H4 (cell line): ENCODE measurements at places on chromosomes 1 and 21.
A peak's percentile ranks its signal among the peaks of the same experiment; 100 is the strongest.

- no peak for DNase-seq
Observed at GRCh38 chr1:52268372-52268771, 97.6 kb downstream of the CC2D1B start.

- DNase-seq: no peak
Observed at GRCh38 chr1:2148691-2149090, 45.9 kb downstream of the FAAP20 start.

DNA sequence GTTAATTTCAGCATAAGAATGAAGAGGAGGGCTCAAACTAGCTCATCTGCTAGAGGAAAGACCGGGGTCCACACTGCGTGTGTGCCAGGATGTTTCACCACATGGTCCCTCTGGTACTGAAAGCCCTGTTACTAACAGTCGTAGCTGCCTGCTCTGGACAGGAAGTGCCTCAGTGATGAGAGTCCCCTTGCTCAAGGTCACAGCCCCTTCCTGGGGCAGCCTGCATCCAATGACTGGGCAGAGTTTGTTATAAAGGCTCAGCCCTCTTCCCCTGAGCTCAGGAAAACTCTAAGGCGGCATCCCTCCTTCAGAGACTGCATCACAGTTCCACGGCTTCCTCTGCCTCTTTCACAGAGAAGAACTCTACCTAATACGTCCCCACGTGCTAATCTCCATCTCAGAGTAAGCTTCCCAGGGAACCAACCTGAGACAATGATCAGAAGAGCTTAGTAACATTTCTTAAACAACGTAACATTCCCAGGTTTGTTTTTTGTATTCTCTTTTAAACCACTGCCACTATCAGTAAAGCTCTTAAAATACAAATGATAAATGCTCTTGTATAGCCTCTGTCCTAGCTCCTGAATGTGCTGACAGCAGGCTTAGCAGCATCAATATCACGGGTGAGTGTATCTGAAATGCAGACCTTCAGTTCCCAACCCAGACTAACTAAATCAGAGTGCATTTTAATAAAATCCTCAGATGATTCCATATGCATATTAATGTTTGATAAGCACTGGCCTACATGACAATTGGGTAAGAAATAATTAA lies 38.0 kb upstream of the ATP1A1 start:
- DNase-seq: no peak

DNA sequence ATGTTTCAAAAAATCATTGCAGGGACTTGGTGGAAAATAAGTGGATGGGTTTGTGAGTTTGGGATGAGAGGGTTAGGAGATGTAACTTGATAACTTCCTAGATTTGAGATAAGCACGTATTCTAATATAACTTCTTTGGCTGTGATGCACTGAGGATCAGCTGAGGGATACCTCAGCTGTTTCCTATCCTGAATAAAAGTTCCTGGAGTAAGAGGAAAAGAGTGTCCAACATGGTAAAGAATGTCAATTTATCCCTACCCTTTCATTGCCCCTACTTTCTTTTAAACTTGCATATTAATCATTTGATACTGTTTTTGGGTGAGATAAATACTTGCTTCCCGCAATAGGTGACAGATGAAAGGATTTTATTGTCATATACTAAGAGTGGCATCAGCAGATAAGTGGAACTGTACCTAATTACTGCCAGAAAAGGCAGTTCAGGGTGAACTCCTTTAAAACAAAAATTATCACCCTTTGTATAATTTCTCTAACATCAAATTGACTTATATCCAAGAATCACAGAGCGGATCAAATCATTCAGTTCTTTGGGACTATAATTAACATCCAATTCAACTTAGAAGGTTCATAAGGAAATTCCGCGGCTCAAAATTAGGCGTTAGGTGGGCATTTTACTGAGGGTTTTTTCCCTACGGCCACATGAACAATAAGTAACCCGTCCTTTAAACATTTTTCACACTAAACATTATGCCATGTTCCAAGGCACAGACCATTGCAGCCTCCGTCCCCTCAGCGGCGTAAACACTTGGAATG lies 1.4 kb upstream of the SUCO start:
- DNase-seq: no peak

GRCh38 chr1:224737353-224737727 lies 121.2 kb downstream of the CNIH3 start:
- DNase-seq: no peak

GRCh38 chr1:207077470-207078377 lies 10.9 kb upstream of the C4BPB start:
- DNase-seq: peak; percentile 65

DNA sequence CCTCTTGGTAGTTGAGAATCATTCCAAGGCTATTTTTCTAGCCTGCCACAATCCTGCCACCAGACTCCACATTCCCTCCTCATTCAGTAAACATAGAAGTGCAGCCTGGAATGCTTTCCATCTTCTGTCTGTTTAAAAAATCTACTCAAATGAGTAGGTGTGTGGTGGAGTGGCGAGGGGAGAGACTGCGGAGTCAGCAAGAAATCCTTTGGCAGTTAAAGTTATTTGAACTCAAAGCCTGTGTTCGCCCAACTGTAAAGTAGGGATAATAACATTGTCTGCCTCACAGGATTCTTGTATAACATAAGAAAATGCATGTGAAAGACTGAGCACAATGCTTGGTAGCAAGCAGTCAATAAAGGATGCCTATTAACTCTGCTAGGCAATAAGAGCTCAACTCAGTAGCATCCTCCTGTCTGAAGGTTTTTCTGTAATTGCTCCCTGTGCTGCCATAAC lies 22.2 kb upstream of the DPT start:
- DNase-seq: peak; percentile 67

DNA sequence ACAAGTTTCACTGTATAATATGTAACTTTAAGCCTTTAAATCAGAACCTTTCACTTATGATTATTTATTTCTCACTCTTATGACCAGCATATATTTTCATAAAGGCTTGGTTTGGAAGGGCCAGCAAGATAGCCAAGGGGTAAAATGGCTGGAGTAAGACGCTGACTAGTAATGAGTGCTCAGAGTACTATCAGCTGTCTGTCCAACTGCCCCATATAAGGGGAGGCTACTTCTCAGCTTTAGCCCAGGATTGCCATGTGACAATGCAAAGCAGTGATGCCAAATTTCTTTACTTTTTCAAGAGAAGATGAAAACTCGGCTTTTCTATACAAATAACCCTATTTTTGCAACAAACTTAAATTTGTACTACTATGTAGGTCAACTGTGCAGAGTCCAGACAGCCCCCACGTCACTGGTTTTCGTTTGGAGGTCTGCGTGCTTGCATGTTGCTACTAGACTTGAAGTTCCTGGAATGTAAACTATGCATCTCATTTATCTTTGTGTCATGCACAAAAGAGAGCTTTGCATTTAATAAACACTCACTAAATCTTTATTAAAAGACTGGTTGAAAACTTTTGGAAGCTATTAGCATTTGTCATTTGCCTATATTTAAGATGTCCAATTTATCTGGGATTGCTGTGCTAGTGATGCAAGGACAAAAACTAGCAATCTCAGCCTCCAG lies 110.4 kb downstream of the TNFSF18 start:
- no peak for DNase-seq

DNA sequence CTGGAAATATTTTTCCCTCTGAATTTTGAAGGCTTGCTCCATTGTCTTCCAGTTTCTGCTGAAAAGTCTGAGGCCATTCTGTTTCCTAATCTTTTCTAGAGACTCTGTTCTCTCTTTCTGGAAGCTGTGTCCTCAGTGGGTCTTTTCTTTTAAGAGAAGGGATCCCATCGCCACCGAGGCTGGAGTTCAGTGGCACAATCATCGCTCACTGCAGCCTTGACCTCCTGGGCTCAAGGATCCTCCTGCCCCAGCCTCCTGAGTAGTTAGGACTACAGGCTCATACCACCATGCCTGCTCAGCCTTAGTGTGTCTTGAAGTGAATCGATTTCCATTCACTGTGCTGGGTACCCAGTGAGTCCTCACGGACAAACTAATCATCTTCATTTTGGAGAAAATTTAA lies 9.6 kb upstream of the LRP8 start:
- no peak for DNase-seq

DNA sequence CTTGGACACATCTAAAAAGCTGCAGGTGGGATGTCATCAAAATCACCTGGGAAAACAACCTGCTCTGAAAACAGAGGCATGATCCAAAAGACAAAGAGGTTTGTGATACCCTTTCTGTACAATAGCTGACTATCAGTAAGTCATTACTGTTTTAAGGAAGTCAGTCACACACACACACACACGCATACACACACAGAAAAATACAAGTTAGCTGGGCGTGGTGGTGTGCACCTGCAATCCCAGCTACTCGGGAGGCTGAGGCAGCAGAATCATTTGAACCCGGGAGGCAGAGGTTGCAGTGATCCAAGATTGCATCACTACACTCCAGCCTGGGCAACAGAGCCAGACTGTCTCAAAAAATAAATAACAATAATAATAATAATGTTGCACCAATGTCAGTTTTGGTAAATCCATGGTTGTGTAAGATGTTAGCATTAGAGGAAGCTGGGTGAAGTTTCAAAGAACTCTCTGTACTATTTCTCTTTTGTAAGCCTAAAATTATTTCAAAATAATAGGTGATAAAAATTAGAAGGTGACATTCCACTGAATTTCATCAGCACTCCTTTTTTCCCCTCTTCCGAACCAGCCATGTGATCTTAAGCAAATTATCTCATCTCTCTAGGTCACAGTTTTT lies 9.9 kb upstream of the HLCS start:
- no peak for DNase-seq

DNA sequence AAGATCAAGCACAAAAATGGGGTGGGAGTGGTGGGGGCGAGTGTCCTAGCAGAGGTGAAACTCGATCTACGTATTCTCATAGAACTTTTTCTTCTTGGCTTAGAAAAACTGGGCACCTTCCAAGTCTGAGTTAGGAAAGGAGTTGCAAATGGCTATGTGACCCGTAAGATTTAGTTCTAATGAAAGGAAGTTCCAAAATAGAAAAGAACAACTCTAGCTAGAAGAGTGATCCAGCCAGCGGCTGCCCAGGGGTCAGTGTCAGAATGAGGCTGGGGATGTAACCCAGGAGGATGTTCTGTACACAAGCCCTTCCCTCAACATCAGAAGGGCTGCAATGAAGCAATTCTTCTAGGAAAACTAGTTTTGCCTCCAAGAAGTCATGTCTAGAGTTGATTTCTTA lies 5.2 kb downstream of the MTARC1 start:
- no peak for DNase-seq

GRCh38 chr1:9350960-9351359 lies 58.3 kb downstream of the SPSB1 start:
- no peak for DNase-seq

GRCh38 chr1:156165083-156165482 lies 11.7 kb downstream of the SEMA4A start:
- DNase-seq: no peak

- DNase-seq: no peak
Observed at GRCh38 chr1:34618381-34618780, 136.5 kb upstream of the GJB5 start.

DNA sequence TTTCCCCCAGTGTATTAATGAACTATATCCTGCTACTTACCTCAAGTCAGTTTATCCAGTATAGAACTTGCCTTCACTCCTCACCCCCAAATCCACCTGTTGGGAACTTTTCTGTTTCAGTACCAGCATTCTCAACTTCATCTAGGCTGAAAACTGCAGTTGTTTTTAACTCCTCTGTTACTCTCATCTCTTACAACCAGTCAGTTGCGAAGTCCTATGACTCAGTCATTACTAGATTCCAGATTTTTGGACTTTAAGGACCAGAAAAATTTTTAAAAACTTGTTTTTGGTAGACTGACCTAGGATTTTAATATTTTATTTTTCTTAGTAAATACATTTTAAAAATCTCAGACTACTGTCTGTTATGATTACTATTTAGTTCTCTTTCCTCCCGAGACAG lies 8.1 kb downstream of the GNAI3 start:
- no peak for DNase-seq

DNA sequence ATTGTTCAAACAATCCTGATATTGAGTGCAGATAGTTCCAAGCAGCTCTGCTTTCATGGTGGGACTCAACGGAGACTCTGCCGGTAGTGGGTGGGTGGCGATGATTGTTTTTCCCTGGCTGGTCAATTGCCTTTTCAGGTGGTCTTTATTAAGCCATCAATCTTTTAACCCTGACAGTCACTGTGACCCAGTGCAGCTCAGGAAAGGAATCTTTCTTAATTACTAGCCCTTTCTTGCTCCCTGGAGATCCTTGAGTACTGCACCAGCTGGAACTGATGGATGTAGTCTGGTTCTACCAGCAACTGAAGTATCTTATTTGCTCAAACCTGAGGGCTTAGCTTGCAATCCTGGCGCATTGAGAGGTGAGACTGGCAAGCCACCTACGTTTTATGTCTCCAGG lies 196.4 kb downstream of the PLPP3 start:
- DNase-seq: no peak

DNA sequence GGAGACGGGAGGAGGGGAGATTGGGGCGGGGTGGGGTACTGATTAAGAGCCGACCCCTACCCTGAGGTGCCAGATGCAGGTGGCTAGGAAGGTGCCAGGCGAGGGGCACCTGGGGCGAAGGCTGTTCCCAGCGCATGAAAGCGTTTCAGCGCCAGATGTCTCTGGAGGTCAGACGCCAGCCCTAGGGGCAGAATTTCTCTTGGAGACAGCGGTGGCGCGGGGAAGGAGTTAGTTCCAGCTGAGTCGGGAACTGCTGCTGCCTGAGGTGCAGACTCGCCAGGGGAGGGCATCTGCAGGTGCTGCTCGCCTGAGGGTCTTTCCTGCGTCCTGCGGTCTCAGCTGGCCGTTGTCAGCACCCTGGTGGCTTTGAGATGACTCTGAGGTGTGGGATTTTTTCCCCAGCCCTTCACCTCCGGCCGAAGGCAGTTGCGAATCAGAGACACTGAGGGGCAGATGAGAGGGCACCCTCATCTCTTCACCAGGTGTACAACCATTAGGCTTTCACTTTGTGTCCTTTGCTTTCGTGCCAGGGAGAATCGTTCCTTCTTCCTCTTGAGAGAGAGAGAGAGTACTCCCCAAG lies 539 bp downstream of the CGN start:
- DNase-seq: peak; percentile 35

DNA sequence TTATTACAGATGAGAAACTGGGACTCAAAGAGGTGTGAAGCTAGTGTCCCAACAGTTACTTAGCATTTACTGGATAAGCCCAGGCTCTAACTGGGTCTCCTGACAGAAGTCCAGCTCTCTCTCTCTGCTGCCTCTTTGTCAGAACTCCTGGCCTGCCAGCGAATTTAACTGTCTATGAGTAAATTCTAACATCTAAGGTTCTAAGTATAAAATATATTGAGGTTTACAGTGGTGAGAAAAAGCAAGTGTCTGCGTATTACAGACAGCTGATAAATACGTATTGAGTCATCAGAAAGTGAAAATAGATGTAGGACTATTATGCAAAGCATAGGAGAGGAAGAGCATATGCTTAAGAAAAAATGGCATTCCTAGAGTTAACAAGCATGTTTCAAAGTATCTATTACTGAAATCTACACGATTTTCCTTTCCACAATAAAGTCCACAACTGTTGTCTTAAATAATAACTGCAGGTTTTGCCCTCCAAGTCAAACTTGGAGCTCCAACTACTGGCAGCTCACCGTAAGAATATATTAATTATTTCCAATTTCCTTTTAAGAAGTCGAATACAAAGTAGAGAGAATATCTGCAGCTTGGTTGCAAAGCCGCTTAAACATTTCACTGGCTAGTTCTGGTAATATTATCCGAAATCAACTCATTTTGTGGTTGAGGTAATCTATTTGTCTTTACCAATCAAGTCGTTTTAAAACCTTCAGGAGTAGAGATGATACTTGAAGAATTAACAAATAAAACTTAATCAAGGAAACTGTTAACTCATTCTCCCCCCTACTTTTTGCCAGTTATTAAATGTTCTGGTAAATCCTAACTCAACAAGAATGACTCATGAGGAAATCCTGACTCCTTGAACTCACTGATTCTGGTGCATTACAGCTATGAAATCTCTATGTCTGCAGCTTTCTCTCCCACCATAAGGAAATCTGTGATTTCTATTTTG lies 1.4 kb upstream of the RGS2 start:
- peak; percentile 25 for DNase-seq
